ENCODE measurements at places on chromosomes 16 and 17. TPM values are rescaled to one million over a fixed set of nuclear protein-coding genes. Genes with fewer than 3 reads are reported as not detected.
A peak's percentile ranks its signal among the peaks of the same experiment; 100 is the strongest.

PRRT2 gene
- total RNA-seq: 0.22 TPM

- DNase-seq: no peak
Measured at GRCh38 chr17:964876-965275, 14.7 kb downstream of the NXN start.

- DNase-seq: peak; percentile 72
Measured at GRCh38 chr17:79789943-79790804, 6.7 kb downstream of the CBX8 start.

EPX gene
- total RNA-seq: not detected

SLC52A1 gene
- total RNA-seq: not detected

- no peak for DNase-seq
Measured at GRCh38 chr16:3468501-3468900, 25.0 kb downstream of the NAA60 start.

GRCh38 chr17:80825471-80826345 lies 165.9 kb upstream of the CHMP6 start:
- DNase-seq: peak; percentile 45

- DNase-seq: no peak
Measured at GRCh38 chr17:46851029-46851741, at the start of gene WNT9B. TSS of gene WNT9B (plus strand) at chr17:46851583. CDS start at chr17:46851639, 56 bp downstream.

SHISA6 gene
- total RNA-seq: 0.40 TPM

MLST8 gene
- 18.8 TPM for total RNA-seq

DNA sequence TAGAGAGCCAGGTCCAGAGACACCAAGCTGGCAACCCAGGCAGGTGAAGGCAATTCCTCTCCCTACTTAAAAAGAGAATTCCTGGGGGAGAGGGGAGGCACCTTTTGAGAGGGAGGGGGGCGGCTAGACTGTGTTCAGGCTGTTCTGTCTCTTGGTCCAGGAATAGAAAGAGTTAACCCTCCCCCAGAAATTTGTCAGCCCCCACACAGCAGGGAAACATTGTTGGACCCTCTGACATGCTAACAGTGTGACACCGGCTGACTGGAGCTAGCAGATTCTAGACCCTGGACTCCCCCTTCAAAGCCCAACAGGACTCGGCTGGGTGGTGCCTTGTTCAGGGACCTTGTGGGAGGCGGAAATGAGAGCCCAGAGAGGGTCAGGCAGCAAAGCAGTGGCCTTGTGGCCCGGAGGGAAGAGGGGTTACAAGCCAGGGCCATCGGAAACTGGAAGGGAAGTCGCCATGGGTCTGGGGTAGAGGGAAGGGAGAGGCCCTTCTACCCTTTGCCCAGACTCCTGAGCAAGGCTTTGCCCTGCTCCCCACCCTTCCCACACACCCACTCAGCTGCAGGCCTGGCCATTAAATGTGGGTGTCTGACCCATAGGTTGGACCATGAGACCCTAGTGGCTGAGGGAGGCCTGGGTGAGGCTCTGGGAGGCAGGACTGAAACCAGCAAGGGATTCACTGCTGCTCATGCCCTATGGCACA lies 44.6 kb downstream of the RAI1 start:
- DNase-seq: no peak

TLCD3B gene
- 1.9 TPM for total RNA-seq

DNA sequence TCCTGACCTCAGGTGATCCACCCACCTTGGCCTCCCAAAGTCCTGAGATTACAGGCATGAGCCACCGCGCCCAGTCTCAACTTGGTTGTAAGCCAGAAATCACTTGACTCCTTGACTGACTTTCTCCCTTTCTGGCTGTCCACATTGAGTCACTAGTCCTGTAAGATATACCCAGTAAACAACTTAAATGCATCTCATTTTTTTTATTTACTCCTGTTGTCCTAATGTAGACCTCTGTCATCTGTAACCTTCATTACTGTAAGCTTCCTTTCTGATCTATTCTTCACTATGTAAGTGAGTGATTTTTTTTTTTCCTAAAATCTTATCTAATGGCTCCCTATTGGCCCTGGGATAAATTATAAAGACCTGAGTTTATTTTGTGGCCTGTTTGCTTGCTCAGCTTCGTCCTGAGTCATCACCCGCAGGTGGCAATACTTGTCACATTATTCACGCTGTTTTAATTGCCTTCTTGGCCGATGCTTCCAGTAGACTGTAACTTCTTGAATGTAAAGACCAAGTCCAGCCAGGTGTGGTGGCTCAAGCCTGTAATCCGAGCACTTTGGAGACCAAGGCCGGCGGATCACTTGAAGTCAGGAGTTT lies 41.0 kb downstream of the PAFAH1B1 start:
- DNase-seq: peak; percentile 67

DNA sequence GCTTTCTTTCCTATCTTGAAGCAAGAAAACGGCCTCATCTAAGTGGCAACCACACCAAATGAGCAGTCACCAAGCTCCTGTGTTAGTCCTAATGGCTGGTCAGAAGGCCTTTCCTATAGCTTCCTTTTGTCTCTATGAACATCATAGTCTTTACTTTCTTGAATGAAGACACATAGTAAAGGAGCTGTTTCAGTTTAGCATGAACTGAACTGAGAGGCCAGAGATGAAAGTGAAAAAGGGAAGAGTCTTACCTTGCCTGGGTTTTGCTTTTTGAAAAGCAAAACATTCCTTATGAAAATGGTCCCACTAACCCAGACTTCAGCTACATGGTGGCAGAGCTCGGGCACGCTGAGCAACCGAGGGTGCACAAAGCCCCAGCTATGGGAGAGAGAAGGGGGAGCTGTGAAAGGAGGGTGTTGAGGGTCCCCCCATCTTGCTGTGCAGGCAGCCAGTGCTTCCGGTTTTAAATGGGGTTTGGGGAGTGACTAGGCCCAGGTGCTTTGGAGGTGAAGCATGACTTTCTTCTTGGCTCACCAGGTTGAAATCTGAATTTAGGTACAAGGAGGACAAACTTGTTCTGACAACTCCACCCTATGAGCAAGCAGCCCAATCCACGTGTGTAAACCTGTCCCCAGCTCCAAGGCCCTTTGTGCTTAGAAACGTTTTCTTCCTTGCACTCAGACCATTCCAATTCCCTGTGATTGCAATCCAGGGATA lies 9.1 kb upstream of the PSMC3IP start:
- no peak for DNase-seq

DNA sequence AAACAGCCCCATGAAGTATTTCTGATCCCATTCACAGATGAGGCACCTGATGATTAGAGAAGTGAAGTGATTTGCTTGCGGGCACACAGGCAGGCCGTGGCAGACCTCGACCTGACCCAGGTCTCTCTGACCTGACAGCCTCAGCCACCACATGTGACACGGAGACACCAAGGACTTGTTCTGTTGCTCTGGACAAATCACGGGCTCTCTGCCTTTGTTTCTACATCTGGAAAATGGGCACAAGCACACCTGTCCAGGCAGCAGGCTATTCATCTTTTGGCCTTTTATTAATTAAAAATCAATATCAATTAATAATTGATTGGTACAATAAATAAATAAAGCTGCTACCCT lies 3.4 kb downstream of the MAP3K14 start:
- DNase-seq: no peak

- DNase-seq: no peak
Measured at GRCh38 chr17:82309656-82310570, 7.5 kb downstream of the CD7 start.

- DNase-seq: no peak
Measured at GRCh38 chr16:4859900-4860255, 12.6 kb downstream of the UBN1 start.

GAA gene
- total RNA-seq: 27.3 TPM

ADGRG1 gene
- total RNA-seq: 16.8 TPM

GRCh38 chr17:75059369-75060345 lies 12.6 kb downstream of the KCTD2 start:
- no peak for DNase-seq

GRCh38 chr16:57314161-57314785 lies 29.8 kb upstream of the PLLP start:
- no peak for DNase-seq

GRCh38 chr17:63537001-63537400 lies 13.3 kb upstream of the DCAF7 start:
- no peak for DNase-seq

GRCh38 chr16:85164838-85165516 lies 52.7 kb upstream of the CIBAR2 start:
- peak; percentile 35 for DNase-seq

GRCh38 chr16:69411064-69411985 lies 13.1 kb upstream of the CYB5B start:
- no peak for DNase-seq

GRCh38 chr17:31002047-31002446 lies 31.2 kb downstream of the RNF135 start:
- no peak for DNase-seq

HOXB7 gene
- 1.2 TPM for total RNA-seq

DNA sequence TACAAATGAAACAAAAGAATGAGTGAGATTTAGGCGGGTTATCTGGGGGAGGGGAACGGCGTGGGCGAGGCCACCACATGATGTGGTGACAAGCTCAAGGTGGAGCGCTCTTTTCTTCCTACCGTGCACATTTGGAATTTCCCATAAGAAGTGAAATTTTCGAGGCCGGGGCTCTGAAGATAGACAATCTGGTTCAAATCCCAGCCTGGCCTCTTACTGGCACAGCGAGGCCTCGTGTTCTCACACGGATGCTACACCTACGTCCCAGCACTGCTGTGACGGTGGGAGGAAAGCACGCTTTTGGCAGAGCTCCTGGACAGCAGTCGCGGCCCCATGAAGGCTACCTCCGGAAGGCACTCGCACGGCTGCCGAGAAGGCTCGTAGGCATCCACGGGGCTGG lies 25.2 kb downstream of the ZDHHC7 start:
- DNase-seq: peak; percentile 53

KRTAP4-3 gene
- not detected for total RNA-seq

UBN1 gene
- total RNA-seq: 25.5 TPM

GRCh38 chr16:22648941-22649340 lies 138.2 kb downstream of the NPIPB5 start:
- DNase-seq: no peak

DNA sequence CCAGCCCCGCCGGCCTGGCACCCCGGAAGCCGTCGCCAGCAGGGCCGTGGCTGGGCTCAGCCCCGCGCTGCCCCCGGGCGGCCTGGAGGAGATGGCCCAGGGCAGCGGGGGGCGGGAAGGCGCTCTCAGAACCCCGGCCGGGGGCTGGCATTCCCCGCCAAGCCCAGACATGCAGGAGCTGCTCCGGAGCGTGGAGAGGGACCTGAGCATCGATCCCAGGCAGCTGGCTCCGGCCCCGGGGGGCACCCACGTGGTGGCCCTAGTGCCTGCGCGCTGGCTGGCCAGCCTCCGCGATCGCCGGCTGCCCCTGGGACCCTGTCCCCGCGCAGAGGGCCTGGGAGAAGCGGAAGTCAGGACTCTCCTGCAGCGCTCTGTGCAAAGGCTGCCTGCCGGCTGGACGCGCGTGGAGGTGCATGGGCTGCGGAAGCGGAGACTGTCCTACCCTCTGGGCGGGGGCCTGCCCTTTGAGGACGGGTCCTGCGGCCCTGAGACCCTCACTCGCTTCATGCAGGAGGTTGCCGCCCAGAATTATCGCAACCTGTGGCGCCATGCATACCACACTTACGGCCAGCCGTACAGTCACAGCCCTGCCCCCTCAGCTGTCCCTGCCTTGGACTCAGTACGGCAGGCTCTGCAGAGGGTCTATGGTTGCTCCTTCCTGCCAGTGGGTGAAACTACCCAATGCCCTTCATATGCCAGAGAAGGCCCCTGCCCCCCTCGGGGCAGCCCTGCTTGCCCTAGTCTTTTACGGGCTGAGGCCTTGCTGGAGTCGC lies 551 bp downstream of the WDR81 start:
- peak; percentile 73 for DNase-seq

- DNase-seq: no peak
Measured at GRCh38 chr17:67216578-67217320, 28.2 kb downstream of the HELZ start.

- DNase-seq: no peak
Measured at GRCh38 chr16:52141871-52142270, 405.1 kb downstream of the TOX3 start.

- no peak for DNase-seq
Measured at GRCh38 chr17:17467016-17467415, 9.8 kb upstream of the MED9 start.

SULT1A4 gene
- total RNA-seq: not detected

- no peak for DNase-seq
Measured at GRCh38 chr17:60406887-60407286, 15.0 kb upstream of the USP32 start.

- DNase-seq: no peak
Measured at GRCh38 chr16:86626966-86627365, 48.6 kb downstream of the FOXL1 start.

BAHCC1 gene
- 7.4 TPM for total RNA-seq

GUCY2D gene
- total RNA-seq: not detected

- DNase-seq: no peak
Measured at GRCh38 chr17:15654886-15655561, 29.1 kb downstream of the TRIM16 start.

- DNase-seq: no peak
Measured at GRCh38 chr16:17474572-17474971, 3.8 kb upstream of the XYLT1 start.

TBX6 gene
- 0.59 TPM for total RNA-seq

CES5A gene
- total RNA-seq: not detected

DNA sequence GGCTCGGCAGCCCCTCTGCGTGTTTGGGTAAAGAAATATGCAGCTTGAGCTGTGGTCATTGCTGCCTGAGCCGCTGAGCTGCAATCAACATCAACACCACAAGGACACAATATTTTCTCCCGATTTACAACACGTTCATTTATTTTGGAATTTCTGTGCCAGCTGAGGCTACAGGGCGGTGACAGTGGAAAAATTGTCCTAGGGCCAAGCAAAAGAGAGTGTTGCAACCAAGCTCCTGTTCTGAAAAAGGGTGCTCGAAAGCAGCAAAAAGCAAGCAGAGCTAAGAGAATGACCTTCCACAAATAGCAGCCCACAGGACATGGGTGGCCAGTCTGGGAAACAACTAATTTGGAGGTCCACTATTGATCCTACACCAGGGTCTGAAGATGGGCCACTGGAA lies 35.4 kb upstream of the NOG start:
- DNase-seq: no peak

DNA sequence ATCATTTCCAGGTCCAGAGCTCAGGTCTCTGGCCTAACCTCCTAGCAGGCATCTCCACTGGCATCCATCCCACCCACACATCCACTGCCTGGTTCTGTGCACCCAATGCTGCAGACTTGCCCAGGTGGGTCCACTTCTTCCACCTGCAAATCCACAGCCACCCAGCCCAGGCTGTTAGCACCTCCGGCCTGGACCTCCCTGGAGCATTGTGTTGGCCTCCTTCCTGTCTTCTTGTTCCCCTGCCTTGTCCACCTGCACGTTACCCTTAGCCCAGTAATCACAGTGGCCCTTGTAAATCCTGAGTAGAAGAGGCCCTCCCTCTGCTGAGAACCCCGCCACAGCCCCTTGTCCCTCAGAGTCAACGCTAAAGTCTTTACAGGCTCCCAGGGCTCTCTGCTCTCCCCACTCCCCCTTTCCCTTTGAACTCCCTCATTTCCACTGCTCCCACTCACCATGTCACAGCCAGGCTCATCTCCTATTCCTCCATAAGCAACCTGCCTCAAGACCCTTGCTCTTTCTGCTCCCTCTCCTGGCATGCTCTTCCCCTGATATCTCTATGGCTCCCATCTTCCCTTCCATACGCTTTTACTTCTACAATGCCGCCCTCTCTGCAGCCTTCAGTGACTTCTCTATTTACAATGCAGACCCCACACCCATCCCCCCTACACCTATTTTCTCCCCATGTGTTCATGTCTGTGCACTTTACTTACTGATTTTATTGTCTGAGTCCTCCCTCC lies 288.8 kb downstream of the FOXL1 start:
- DNase-seq: no peak

TMC8 gene
- total RNA-seq: 2.8 TPM

GP1BA gene
- total RNA-seq: 0.10 TPM

GRCh38 chr16:66612422-66612821 lies 7.9 kb downstream of the CMTM3 start:
- DNase-seq: no peak

Data from psoas muscle (tissue), 8 donors.